Esophagus squamous epithelium (tissue), 5 donors: ENCODE measurements at places on chromosomes 2 and 18.

GRCh38 chr2:176582990-176583481, 313.8 kb downstream of the MTX2 start:
- DNase-seq, result no peak

DNA sequence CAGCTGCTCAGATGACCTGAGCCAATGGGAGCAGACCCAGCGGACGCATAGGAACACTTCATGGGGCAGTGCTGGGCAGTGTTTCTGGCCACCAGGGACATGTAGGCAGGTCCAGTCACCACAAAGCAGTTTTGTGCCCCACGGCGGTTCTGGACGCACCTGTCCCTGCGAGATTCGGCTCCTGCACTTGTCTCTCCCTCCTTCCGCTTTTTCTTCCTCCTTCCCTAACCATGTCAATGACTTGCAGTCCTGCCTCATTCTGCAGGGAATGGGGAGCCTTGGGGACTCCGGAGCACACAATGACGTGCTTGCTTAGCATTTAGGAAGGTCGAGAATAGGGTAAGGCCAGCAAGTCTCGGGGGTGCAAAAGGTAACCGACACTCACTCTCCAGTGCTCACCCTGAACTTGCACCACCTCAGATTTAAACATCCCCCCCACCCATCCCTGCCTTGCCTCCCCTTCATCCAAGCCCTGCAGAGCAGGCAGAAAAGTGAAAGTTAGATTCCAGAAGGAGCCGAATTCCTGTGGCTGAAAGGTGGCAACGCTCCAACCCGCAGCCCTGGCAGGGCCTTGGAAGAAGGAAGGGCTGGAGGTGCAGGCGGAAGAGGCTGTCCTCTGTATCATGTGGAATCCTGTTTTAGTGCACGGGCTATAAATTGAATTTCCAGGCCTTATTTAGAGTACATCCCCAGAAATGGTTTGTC, 40.5 kb upstream of the ATG16L1 start:
- no peak for DNase-seq

DNA sequence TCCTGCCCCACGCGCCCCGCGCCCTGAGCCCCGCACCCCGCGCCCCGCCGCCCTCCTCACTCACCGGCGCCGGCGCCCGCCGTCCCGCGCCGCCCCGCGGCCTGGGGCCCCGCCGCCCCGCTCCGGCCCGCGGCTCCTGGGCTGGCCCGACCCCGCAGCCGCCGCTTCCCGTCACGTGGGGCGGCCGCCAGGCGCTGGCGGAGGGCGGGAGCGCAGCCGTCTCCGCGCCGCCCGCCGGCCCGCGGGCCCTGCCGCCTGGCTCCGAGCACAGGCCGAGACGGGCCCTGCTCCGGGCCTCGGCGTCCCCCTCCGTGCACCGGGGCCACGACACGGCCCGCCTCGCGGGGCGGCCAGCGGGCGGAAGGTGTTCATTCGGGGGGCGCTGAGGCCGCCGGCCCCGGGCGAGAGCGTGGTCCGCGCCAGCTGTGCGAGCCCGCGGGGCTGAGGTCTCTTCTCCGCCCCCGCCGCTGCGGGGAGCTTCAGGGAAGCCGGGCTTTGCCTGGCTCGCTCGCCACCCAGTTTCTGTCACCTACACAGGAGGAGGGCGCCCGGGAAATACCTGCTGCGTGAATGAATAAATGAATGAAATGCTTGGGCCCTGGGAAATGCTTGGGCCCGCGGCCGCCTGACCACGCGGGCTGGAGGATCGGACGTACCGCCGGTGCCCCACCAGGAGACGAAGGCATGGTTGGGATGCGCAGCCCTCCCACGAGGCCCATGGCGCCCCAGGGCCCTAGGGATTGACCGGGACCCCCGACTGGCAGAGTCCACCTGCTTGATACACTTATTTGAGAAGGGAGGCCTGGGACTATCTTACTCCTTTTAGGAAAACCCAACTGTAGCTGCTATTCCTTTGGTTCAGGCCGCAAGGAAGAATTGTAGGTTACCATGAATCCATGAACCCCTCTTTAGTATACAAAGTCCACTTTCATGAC, at the start of gene TGFBRAP1:
Gene TGFBRAP1, minus strand, starts transcription at position 175 of the 935 bp plus-strand sequence. CDS start 21,434 bp downstream, outside the sequence.
- DNase-seq, result no peak

DNA sequence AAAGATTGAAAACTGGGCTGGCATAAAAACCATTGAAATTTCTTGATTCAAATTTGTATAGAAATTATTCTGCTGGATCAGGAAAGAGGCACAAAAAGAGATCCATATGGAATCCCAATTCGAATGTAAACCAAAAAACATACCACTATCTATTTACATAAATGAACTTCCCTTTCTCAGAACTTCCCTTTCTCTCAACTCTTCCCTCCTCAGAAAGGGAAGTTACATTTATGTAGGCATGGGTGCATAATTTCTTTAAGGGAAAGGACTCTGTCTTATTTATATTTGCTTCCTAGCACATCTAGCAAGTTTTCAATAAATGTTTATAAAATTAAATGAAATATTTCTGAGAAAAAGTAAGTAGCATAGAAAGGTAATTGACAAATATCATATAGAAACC, 398.1 kb upstream of the ATP5MC3 start:
- DNase-seq, result no peak

DNA sequence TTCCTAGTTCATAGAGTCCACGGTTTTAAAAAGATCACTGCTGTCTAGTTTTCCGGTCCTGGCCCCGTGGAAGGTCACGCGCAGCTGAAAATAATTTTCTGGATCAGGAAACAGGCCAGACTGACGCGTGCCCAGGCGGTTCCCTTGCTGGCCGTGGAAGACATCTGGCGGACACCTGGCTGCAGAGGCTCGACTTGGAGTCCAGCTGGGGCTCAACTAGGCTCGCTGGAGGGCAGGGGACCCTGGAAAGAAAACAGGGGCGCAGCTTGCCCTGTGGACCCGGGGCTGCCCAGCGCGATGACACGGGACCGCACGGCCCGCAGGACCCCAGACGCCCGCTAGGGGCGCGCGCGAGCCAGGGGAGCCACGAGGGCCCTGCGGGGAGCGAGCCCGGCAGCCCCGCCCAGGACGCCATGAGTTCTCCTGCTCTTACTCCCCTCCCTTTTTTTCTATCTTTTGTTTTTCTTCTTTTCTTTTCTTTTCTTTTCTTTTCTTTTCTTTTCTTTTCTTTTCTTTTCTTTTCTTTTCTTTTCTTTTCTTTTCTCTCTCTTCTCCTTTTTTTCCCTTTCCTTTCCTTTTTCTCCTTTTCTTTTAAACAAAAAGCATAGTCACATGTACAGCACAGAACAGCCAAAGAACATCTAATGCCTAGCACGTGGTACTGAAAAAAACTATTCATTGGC, 43.2 kb upstream of the UBE2F start:
- no peak for DNase-seq

- DNase-seq, result no peak
Observed at GRCh38 chr2:231362555-231363184, 32.8 kb upstream of the B3GNT7 start.

DNA sequence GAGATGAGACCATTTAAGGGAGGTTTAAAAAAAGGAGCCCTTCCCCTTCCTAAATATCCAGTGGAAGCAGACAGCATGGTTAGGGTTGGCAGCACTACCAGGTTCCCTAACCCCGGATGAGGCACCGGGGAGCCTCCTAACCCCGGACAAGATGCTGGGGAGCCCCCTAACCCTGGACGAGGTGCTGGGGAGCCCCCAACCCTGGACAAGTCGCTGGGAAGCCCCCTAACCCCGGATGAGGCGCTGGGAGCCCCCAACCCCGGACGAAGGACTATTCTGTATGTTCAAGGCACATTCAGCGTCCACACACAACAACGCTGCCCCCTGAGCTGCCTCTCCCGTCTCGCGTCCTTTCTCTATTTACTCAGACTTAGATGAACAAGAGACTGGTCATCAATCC, 51.9 kb downstream of the ANKMY1 start:
- DNase-seq, result no peak

DNA sequence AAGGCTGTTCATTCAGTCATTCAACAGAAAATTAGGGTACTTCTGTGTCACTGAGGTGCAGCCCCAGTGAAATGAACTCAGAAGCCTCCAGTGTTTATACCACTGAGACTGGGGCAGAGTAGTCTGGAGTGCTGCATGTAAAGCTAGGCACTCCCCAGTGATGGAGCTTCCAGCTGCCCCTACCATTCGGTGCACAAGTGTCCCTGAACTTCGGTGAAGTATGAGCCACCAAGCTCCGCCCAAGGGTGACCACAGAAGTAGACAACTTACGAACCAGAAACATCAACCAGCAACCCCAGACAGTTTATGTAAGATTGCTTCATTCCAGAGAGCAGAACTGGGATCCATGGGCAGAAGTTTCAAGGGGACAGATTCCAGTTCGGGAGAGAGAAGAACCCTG, 70.6 kb upstream of the FOSL2 start:
- no peak for DNase-seq

DNA sequence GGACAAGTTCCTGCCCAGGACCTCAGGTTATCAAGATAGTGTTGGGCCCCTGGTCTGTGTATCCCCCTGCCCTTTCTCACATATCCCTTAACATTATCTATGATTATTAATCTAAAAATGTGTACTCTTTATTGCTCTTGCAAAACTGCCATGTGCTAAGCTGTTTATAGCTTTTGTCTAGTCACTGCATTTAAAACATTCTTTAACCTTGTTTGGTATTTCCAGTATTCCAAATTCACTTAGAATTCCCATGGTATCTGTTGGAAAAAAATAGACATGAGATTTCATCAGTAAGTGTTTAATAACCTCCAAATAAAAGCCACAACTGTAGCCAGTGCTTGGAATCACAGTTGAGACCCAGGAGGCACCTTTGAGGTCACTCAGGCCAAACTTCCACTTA, 16.2 kb upstream of the GLS start:
- DNase-seq, result no peak
